Left renal pelvis (tissue), 4 donors: ENCODE measurements at places on chromosomes 2 and 18. TPM values are rescaled to one million over a fixed set of nuclear protein-coding genes. Genes with fewer than 3 reads are reported as not detected.

DNA sequence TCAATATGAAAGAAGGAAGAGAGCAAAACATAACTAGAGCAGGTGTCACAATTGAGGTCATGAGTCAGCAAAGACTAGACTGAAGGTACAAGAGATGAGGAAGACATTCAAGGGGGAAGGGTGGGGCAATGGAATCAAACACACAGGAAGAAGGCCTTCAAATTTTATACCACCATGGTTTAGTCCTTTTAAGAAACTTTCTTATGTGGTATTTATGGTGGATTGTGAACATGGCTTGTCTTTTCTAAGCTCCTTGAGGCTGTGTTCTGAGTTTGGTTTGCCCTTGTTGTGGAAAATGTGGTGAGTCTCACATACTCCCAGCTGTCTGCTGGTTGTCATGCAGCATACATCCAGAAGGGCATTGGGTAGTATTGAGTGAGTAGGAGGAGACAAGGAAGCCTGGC, 62.1 kb downstream of the NABP1 start:
- DNase-seq: no peak

- DNase-seq: no peak
These were observed 802.1 kb upstream of the FAM98A start for GRCh38 chr2:34401186-34401585.

VWA3B gene
- 0.94 TPM for polyA plus RNA-seq

DNA sequence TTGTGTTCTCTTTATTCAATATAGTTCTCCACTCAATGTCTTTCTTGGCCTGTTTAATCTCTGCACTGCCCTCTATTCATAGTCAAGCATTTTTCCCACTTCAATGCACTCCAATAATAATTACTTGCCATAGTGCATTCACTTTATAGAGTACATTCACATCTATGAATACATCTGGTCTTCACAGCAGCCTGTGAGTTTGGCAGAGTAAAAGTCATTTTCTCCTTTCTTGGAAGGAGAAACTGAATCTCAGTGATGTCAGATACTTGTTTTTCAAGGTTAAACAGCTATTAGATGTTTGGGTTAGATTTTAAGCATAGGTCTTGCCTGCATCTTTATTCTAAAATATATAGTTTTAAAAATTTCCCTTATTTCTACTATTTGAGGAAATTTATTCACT, 373.2 kb downstream of the TRIB2 start:
- no peak for DNase-seq

- DNase-seq: no peak
These were observed 13.8 kb upstream of the SCYGR1 start for GRCh38 chr2:227401550-227401949.

- DNase-seq: no peak
These were observed 100.2 kb upstream of the SNTG2 start for GRCh38 chr2:850429-850828.

GRCh38 chr18:34085140-34085739, 139.5 kb downstream of the NOL4 start:
- DNase-seq: no peak

GRCh38 chr2:177622521-177622920, 229.9 kb downstream of the AGPS start:
- no peak for DNase-seq

DNA sequence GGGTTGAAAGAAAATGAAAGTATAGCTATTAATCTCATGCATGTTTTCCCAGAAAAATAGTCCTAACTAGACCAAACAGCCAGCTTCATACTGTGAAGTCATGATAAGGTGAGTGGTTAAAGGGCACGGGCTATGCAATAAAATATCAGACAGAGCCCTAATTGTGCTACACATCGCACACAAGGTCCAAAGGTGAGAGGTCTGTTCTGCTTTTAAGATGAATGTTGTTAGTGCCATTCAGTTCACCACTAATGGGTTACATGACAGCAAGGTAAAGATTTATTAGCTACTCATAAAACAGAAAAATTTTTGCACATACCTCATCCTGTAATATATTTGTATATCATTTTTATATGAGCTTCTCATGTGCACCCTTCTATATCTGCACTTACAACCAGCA, 105.0 kb upstream of the STK17B start:
- no peak for DNase-seq

GRCh38 chr2:68135448-68136320, 22.0 kb upstream of the PNO1 start:
- no peak for DNase-seq

DNA sequence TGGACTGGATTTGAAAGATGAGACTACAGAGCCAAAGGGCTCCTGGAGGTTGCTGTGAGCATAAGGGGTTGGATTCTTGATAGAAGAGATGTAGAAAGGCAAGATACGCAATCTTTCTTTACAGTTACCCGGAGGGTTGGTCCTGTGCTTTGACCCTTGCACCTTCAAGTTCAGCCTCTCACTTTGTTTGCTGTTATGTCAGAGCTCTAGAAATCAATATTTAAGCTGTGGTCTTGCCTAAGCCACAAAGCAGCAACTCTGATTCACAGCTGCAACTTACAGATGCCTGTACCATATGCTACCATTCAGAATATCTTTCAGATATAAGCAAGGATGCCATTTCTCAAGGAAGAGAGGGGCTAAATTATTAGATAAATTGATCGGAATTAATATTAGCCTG, 943.1 kb upstream of the LRRTM1 start:
- DNase-seq: no peak
